ENCODE measurements at places on chromosomes 3 and 15. TPM values are rescaled to one million over a fixed set of nuclear protein-coding genes. Genes with fewer than 3 reads are reported as not detected.

Gene DLL4
- 8.7 TPM for polyA plus RNA-seq

Gene ASB14
- 1.2 TPM for polyA plus RNA-seq

Gene BOC
- polyA plus RNA-seq, result 62.6 TPM

Gene PRSS50
- 0.17 TPM for polyA plus RNA-seq

Gene TGFBR2
- 68.6 TPM for polyA plus RNA-seq

Gene ZFAND6
- 95.6 TPM for polyA plus RNA-seq

Gene GOLGA6D
- 0.33 TPM for polyA plus RNA-seq

Gene KBTBD13
- polyA plus RNA-seq, result 0.65 TPM

Gene C3orf22
- polyA plus RNA-seq, result not detected

Gene SAMD7
- polyA plus RNA-seq, result 0.14 TPM

Gene RASGRP1
- polyA plus RNA-seq, result 0.37 TPM

Gene GOLGA8S
- 0.44 TPM for polyA plus RNA-seq

Gene GOLGA8F
- 0.02 TPM for polyA plus RNA-seq

Gene IMPG2
- polyA plus RNA-seq, result 1.2 TPM

Gene GOLGA6L7
- 0.11 TPM for polyA plus RNA-seq

Gene MESP2
- 0.40 TPM for polyA plus RNA-seq

Gene UBXN7
- polyA plus RNA-seq, result 17.6 TPM

Gene IGSF10
- polyA plus RNA-seq, result 10.8 TPM

Gene ANO10
- polyA plus RNA-seq, result 15.5 TPM

Gene ZNF502
- polyA plus RNA-seq, result 5.8 TPM
